ENCODE measurements at places on chromosomes 3 and 15. TPM values are rescaled to one million over a fixed set of nuclear protein-coding genes. Genes with fewer than 3 reads are reported as not detected.

Gene LRRIQ4
- total RNA-seq = 0.20 TPM

Gene TERC
- total RNA-seq = 62.1 TPM

- no peak for DNase-seq
Measured at GRCh38 chr3:172270557-172271166, 177.6 kb downstream of the GHSR start.

DNA sequence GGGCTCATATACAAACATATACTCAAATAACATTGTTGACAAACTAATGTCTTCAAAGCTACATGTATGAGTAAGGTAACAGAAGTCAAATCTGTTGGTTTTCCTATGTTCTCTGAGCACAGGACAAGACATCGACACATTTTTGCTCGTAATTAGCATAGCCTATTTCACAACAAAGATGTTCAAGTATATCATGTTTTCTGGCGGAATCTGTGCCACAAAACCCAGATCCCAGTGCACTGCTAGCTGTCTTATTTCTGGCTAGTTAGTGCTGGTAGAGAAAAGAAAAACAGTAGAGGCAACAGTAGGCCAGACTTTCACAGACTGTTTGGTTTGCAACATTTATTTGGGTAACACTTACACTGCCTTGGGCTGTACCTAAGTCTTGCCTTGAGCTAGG lies 51.2 kb downstream of the RUBCN start:
- DNase-seq = no peak

DNA sequence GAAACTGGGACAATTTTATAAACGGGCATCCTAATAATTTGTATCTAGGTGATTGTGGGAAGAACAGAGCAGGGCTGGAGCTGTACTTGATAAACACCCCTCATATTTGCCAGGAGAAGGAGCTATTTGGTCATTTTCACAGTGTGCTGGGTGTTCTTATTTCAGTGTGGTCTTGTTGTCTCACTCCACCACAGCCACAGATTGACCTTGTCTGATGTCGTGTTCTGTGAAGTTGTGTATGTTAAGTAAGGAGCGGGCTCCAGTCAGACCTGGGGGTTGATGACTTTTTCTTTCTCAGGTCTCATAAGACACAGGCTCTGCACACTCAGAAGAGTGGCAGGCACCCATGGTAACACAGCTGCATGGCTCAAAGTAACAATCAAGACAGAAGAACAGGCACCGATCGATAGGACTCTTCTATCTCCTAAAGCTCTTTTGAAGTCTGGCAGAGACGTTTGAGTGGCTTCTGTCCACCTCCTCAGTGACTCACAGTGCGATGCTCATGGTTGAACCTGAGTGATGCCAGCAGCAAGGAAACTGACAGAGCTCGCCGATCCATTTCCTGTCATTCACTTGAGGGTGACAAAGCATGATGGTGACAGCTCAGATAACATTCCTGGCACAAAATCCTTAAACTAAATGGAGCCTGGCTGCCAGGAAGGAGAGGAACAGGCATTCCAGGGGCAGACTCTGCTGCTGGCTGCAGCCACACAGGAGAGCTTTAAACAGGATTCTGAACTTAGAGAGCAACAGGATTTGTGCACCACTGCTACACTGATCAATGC lies 20.8 kb downstream of the DPH3 start:
- DNase-seq = no peak

GRCh38 chr3:36372534-36372935 lies 7.8 kb upstream of the STAC start:
- no peak for DNase-seq

- DNase-seq = no peak
Measured at GRCh38 chr3:128735287-128735686, 9.3 kb downstream of the RAB7A start.

DNA sequence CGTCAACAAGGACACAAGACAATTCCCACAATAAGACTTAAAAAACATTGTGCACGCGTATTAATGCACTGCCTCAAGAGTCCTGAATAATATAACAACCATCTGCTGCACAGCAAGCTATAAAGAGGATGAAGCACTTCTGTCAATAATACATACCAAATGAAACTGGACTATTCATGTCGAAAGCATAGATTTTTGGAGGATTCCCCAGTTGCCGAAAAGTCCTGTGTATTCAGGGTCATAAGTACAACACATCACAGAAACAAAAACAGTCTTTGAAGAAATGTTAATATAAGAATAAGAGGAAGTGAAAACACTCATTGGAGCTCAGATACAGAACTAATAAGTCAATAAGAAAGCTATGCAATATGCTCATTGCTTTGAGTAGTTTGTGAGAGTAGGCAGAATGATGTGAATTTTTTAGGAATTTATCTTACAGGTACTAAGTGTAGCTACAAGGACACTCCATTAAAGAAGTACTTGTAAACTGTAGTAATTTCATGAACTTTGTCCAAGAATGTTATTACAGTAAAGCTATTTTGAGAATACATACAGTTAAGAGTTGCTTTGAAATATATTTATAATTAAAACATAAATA lies 31.6 kb downstream of the CBLB start:
- no peak for DNase-seq

DNA sequence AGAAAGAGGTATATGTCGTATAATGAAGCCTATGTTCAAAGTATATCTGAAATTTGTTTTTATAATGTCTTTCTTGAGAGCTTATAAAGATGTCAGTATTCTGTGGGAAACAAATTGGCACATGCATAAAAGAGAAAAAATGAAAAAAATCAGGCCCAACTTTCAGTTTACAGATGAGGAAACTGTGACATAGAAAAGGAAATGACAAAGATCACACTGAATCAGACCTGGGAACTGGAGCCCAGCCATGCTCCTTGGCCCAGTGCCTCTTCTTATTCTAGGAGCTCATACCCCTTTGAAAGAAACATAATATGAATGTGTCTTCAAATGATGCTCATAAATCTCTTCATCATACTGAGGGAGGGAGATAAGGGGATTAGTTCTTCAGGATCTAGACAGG lies 48.4 kb downstream of the TMEM44 start:
- DNase-seq = no peak

DNA sequence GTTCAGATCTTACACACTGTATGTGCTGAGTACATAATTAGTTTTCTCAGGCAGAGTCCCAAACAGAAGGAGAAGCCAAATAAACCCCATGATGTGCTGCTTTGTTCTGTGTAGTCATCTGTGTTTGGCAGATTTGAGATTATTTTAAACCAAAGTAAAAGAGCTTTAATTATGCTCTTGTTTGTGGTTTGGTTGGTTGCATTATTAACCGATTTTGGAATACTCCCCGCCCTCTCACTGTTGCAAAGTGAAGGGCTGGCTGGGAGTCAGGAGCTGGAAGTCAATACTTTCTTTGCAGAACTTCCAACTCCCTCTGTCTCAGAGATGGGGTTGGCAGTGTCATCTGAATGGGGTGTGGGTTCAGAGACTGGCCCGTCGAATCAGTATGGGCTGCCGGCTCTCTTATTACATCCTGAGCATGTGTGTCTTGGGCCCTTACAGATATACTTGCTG lies 34.4 kb downstream of the SLCO3A1 start:
- DNase-seq = no peak
